ENCODE measurements at places on chromosomes 1 and 21.

- no peak for DNase-seq
Measured at GRCh38 chr1:231883382-231883781, 256.8 kb downstream of the DISC1 start.

DNA sequence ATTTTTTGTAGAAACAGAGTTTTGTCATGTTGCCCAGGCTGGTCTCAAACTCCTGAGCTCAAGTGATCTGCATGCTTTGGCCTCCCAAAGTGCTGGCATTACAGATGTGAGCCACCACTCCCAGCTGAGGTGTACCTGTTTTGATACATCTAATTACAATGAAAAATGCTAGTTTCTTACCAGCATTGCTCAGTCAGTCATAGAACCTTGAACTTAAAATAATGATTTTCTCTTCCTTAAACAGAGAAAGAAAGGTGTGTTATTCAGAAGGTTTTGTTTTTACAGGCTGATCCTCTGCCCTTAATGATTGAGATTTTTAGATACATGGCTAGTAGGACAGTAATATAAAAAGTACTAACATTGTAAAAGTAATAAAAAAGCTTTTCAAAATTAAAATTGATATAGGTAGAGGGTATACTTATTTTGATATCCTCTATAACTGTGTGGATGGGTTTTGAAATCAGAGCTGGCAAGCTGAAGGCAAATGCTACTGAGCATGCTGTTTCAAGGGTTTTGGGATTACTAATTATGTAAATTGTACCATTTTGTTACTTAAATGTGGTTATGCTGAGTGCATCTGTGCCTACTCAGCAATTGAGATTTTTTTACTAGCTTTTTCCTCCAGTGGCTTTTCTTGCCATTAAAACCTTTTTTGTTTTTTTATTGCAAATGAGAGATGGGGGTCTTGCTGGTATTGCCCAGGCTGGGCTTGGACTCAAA lies 16.1 kb downstream of the PRRC2C start:
- no peak for DNase-seq

DNA sequence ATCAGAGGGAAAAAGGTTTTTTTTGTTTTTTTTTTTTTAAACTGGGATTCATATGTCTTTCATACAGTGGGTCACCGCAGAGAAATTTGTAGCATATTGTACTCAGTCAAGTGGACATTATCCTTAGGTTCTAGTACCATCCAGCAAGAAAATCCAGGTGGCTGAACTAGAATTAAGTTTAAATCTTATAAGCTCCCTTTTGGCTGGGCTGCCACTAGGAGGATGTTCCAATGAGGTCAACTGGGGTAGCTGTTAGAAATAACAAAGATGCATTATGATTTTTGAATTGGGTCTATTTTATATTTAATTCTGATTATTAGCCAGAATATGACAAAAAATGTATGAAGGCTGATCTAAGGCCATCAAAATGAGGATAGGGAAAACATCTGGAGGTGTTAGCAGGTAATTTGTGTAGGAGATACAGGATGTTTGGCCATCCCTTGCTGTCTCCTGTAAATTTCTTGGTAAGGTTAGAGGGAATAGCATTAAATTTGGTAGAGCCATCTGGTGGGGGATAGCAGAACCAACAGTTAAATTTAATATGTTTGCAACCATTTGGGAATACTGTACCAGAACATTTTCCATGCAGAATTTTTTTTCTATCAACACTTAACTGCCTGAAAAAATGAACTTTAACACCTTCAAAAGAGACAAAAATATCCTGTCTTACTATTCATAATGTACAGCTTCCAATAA lies 568.5 kb upstream of the B3GALT2 start:
- no peak for DNase-seq

GRCh38 chr1:224259986-224260385 lies 70.0 kb downstream of the NVL start:
- no peak for DNase-seq

DNA sequence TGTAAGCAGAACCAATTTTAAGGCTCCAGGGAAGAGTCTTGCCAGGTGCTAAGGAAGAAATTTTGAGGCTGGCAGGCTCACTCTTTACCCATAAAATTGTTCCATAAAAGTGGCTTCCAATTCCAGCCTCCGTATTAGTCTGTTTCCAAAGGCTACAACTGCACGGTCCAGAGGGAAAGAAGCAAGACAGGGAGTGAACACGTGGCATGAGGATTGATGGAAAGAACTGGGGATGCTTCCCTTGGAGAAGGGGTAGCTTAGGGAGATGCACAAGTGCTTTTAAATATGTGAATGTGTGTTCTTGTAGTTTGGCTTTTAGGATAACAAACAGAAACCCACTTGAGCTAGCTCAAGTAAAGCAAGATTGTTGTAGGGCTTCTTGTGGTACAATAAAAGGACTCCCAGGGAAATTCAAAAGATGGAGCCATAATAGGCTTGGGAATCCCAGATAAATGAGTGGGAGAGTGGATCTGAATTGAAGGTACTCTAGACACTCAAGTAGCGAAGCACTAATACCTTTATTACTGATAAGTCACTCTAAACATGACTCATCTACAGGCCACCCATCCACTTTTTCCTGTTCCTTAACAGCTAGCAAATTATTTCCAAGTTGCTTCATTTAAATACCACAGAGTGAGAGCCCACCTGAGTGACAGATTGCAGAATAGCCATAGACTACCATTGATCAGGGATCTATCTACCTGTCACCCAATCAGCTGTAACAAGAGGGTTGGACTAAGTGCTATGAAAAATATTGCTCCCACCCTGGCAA lies 34.8 kb upstream of the NPL start:
- DNase-seq = no peak

- DNase-seq = no peak
Measured at GRCh38 chr1:209646558-209646957, 5.7 kb downstream of the LAMB3 start.

DNA sequence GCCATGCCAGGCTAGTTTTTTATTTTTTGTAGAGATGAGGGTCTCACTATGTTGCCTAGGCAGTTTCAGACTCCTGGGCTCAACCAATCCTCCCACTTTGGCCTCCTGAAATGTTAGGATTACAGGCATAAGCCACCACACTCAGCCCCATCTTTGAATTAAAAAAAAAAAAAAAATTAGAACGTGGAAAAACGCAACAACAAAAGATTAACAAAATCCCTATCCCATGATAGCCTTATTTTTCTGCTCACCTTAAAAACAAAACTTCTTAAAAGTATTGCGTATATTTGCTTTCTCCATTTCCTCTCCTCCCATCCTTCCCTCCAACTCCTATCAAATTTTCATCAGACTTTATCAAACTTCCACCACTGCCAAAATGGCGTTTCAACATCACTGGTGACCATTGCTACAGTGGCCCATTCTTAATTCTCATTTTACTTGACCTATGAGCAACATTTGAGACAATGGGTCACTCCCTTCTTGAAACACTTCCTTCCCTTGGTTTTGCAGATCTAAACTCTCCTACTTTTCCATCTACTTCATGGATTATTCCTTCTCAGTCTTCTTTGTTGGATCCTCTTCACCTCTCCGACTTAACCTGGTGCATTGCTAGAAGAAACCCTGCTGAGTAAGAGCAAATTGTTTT lies 579 bp upstream of the ZNF684 start:
- DNase-seq = no peak

DNA sequence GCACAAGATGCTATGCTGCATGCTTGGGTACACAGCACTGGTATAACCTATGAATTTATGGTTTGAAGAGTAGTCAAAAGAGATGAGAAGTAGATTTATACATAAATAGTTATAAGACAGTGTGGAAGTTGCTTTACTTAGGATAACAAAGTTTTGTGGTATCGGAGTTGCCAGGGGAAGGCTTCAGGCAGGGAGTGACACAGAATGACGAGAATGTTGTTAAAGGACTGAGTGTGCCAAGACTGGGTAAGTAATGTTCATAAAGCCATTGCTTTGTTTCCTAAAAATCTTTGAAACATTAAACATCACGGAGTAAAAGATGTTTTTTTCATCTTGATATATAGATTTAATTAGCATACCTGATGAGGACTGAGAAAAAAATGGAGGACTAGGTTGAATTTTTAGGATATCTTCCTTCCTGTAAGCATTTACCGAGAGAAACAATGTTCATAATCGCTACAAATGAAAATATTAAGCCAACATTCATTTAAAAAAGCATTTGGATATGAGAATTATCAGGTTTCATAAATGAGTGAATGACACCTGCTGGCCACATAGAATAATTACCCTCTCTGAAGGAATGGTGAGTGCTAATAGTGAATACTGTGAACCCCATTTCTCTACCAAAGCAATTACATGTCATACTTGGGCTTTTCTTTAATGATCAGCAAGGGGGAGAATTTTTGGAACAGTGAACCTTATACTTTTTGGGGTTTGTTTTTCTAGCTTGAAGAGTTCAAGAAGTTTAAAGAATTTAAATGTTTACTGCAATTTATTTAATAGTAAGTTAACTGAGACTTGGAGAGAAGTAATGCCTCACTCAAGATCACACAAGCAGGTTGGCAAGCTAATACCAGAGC lies 28.4 kb downstream of the EXTL2 start:
- no peak for DNase-seq
